Kidney epithelial cell (primary cell): ENCODE measurements at places on chromosomes 1 and 21. TPM values are rescaled to one million over a fixed set of nuclear protein-coding genes. Genes with fewer than 3 reads are reported as not detected.

C8A gene
- not detected in 2 replicates for total RNA-seq

PRR9 gene
- not detected in 2 replicates for total RNA-seq

CHRNB2 gene
- total RNA-seq, result 2.5 and 3.1 TPM in 2 replicates

RAB4A gene
- total RNA-seq, result 28.1 and 53.9 TPM in 2 replicates

FMO3 gene
- total RNA-seq, result not detected in 2 replicates

RHD gene
- total RNA-seq, result not detected in 2 replicates

RNF186 gene
- not detected in 2 replicates for total RNA-seq

TTC39A gene
- total RNA-seq, result 26.9 and 30.9 TPM in 2 replicates

SLC35D1 gene
- total RNA-seq, result 6.9 and 8.1 TPM in 2 replicates

EXTL1 gene
- total RNA-seq, result 1.3 TPM in 1 of 2 replicates, not detected in the other

DNA sequence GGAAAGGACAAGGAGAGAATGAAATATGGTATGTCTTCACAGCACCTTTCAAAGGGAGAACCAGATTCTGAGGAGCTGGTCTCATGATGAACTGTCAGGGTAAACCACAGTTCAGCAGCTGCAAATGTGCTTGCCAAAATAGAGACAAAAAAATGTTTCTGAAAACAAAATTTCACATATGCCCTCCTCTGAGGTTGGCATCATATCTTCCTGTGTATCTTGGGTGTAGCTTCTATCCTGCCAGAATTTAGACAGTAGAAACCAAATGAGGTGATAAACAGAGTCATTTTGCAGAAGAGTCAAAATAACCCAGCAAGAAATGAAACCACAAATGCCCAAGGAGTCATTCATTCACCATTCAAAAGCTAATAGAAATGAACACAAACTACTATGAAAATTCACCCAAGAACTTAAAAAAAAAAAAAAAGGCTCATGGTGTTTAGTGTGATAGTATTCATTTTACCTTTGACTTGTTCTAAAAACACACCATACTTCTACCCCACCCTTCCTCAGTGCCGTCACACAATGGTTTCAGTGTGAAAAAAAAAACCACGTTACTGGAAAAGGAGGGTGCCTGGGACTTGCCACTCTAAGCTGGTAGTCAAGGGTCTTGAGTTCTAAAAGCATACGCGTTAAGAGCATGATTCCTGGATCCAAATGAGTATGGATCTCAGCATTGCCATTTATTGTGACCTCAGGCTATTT lies 18.5 kb downstream of the SELL start:
- DNase-seq, result no peak

DNA sequence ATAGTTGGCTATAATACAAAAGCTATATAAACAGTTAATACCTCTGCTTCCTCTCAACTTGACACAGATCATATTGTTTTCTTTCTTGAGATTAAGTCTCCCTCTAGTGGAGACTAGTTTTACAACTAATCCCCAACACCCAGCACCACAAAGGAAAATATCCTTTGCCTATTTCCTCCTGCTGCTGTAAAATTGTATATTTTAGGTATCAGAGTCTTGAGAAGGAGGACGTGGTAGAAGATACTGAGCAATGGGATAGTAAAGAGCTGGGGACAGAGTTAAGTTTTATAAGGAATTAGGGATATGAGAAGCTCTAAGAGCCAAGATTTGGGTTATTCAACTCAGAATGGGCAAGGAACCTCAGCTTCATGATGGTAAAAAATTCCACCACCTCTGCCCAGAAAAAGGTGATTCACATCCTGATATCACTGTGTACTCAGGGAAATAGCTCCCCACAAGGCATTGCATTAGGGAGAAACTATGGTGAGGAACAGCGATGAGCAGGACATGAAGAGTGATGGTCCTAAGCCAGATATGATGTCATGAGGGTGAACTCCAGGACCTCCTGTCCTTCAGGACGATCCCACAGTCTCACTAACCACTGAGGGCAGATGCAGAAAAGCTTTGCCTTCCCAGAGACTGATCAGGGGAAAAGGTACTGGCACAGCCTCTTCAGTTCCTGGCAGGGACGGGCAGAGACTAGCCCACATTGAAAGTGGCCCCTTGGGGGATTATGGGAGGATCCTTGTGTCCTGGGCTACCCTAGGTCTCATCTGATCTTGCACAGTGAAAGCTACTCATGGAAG lies 14.7 kb upstream of the CFAP126 start:
- no peak for DNase-seq

GRCh38 chr1:169899519-169900217 lies 6.0 kb upstream of the SCYL3 start:
- no peak for DNase-seq

- DNase-seq, result peak; percentile 61
Measured at GRCh38 chr1:225772323-225772768, 5.3 kb upstream of the SRP9 start.

DNA sequence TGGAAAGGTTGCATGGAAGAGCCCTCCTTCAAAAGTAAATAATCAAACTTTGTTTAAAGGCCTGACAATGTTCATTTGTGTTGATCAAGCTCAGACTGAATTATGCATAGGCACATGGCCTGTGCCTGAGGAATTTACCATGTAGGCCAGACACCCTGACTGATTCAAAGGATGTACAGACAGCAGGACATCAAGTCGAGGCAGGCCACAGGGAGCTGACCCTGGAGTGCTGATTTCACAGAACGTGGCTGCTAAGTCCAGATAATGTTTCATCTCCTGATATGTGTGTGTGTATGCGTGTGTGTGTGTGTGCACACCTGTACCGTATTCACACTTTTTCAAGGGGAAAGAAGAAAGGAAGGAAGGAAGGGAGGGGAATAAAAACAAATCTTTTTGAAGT lies 34.1 kb downstream of the NAV1 start:
- no peak for DNase-seq

DNA sequence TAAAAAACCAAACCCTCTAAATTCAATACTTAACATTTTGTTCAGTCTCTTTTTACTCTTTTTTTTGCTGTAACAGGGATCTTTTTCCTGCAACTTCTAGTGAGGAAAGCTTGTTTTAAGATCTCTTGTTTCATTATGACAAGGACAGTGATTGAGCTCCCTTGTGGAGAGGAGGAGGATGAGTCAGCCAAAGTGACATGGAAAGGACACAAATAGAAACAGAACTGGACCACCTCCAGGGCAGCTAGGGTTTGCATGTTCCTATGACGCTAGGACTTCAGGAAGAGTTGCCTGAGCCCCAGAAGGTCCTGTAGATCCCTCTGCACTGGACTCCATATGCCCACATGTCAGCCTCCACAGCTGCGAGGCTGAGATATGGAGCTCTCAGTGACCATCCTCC lies 212.6 kb upstream of the FAM78B start:
- DNase-seq, result no peak

DNA sequence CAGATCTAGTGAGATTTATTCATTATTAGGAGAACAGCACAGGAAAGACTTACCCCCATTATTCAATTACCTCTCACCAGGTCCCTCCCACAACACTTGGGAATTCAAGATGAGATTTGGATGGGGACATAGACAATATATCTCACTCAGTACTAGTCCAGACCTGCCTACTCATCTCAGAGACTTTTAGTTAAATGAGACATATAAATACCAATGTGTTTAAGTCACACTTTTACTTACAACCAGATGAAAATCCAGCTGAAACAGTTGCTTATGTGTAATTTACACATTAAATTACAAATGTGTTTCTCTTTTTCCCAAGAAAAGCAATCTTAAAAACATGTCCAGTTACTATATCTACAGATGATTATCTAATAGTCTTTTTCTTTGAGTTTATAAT lies 1145.6 kb downstream of the KCNT2 start:
- DNase-seq, result no peak

DNA sequence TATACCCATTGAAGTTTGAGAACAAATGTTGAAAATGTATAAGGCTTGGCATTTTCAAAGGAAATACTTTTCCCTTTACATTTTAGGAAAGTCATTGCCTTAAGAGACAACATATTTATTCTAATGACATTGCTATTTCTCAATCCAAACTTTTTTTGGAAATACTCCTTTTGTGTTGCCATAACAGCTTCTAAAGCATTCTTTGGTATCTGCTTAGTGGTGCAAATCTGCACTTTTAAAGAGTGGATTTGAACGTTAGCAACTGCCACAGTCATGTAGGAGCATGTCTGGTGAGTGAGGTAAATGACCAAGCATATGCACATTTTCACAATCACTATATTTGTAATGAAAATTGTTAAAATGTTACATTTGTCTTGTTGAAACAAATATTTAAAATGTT lies 124.4 kb upstream of the GORAB start:
- no peak for DNase-seq

GRCh38 chr1:66278260-66279021 lies 255.5 kb upstream of the SGIP1 start:
- no peak for DNase-seq

GRCh38 chr1:91680556-91681155 lies 180.0 kb downstream of the CDC7 start:
- DNase-seq, result no peak

- no peak for DNase-seq
Measured at GRCh38 chr1:152817309-152817708, 5.5 kb downstream of the LCE1B start.

DNA sequence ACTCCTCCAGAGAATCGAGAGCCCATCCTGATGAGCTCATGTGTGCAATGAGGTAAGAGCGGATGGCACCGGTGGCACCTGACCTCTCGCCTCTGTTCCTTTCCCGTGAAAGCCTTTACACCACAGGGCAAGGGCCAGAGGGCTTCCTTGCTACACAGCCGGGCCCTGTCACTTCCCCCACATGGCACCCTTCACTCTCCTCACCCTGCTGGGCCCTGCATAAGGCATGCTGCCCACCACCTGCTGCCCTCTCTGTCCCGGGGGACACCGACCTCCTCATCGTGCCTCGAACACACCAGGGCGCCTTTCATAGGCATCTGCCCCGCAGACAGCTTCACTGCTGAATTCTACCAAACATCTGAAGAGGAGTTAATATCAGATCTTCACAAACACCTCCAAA lies 45.1 kb upstream of the C1orf174 start:
- DNase-seq, result no peak

DNA sequence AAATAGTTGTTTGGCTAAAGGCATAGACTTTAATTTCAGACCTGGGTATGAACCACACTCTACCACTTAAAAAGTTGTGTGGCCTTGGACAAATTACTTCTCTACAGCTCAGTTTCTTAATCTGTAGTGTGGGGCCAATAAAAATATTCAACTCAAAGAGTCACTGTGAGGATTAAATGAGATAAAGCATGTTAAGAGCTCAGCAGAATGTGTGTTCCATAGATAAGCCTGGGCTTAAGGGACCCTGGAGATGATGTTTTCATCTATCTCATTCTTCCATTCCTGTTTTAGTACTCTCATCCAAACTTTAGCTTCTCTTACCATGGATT lies 17.7 kb downstream of the S100A10 start:
- DNase-seq, result no peak

DNA sequence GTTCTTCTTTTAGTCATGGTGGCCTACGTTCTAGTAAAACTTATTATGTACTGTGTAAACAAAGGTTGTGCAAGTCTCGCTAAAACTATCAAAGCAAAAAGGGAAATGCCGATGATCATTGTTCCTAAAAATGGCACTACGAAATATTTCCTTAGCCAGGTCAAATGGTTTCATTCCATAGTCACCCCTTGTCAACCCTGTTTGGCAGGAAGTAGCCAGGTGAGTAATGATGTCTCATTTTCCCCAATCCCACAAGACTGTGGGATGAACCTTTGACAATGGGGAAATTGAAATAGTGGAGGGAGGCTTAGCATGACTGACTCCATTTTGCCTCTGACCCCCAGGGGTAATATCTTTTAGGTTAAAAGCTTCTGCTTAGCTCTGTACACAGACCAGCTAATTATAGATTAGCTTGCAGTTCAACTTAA lies 5.6 kb upstream of the REN start:
- peak; percentile 67 for DNase-seq

- no peak for DNase-seq
Measured at GRCh38 chr1:220458936-220459335, 69.0 kb upstream of the MARK1 start.

DNA sequence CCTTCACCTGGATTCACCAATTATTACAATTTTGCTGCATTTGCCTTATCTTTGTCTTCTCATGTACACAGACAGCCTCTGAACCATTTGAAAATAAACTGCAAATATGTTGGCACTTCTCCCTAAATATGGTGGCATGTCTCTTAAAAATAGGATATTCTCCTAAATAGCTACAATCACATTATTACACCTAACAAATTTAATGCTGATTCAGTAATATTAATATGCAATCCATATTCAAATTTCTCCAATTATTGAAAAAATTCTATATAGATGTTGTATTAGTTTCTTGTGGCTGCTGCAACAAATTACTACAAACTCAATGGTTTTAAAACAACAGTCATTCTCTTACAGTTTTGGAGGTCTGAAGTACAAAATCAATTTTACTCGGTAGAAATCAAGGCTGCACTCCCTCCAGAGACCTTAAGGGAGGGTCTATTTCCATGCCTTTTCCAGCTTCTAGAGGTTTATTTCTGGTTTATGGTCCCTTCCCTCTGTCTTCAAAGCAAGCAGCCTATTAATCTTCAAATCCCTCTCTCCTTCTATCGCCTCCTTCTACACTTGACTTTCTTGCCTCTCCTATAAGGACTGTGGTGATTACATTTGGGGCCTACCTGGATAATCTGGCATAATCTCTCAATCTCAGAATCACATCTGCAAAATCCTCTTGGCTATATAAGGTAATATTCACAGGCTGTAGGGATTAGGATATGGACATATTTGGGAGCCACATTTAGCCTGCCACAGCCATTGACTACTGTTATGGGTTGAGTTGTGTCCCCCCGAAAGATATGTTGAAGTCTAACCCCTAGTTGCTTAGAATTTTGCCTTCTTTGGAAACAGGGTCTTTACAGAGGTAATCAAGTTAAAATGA lies 52.5 kb upstream of the BOLA1 start:
- no peak for DNase-seq

- DNase-seq, result no peak
Measured at GRCh38 chr21:26007951-26008498, 162.5 kb downstream of the APP start.

GRCh38 chr1:6471086-6471969 lies 5.4 kb upstream of the TNFRSF25 start:
- DNase-seq, result no peak

DNA sequence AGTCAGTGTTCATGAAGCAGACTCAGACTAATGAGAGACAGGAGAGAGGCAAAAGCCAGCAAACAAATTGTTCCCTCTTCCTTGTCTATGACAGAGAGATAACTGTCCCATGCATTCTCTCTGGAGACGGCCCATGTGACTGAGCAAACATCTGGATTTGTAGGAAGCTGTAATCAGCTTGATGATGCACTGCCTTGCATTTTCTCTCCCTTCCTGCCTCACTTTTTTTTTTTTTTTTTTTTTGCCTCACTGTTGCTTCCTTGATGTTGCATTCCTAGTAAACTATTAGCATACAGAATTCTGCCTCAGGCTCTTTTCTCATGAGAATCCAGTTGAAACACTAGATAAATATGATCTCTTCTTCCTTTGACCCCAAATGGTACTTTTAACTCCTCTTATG lies 134.5 kb downstream of the HHIPL2 start:
- no peak for DNase-seq

- no peak for DNase-seq
Measured at GRCh38 chr21:40754466-40754865, 92.5 kb downstream of the DSCAM start.
